ENCODE measurements at places on chromosomes 16 and 17. TPM values are rescaled to one million over a fixed set of nuclear protein-coding genes. Genes with fewer than 3 reads are reported as not detected.

- no peak for DNase-seq
Observed at GRCh38 chr17:73209436-73209835, 16.6 kb downstream of the COG1 start.

DNA sequence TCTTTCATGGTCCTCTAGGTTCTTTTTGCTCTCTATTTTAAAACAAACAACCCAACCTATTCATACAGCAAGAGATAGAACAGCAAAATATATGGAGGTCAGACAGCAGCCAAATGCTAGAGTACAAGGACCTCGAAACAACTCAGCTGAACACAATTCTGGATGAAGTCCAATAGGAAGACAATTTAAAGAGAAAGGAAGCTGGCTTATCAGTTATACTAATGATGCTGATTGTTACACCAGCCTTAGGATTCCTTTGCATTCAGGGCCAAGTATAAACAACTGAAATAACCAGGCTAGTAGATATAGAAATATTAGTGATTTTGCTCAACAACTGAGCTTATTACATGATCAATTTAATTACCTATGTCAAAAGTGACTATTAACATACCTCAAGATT, 2.5 kb downstream of the SSH2 start:
- no peak for DNase-seq

Gene NUDT7
- 5.2 TPM for polyA plus RNA-seq

Gene PDIA2
- polyA plus RNA-seq = 0.13 TPM

DNA sequence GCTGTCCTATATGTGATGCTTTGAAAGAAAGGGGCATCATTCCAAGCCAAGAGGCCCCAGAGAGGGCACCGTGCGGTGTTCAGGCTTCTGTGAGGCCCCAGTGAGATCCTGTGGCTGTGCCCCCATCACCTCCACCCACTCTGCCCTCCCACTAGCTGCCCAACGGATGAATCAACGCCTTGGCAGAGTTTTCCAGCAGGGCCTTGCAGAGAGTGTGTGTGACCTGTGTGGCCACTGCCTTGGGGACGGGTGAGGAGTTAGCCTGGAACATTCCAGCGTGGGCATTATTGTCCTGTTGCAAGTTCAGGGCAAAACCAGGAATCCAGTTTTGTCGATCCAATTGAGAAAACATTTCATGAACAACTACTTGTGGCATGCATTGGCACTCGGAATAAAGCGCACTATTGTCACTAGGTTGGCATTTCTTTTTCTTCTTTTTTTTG, 53.7 kb downstream of the SF3B3 start:
- DNase-seq = no peak

- DNase-seq = no peak
Observed at GRCh38 chr17:39359994-39360393, 41.4 kb downstream of the FBXL20 start.

DNA sequence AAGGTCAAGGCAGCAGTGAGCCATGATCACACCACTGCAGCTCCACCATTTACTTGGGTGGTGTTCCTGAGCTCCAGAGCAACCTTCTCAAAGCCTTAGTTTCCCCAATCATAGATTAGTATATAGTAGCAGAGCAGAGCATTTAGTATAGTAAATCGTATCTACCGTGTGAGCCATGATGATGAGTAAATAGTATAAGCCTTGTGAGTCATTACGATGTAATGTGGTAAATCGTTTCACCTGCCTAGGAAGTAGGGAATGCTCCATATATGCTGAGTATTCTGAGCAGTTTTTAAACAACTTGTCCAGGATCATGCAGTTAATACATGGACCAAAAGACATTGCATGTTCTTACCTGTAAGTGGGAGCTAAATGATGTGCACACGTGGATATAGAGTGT, 66.4 kb downstream of the SCNN1B start:
- DNase-seq = no peak

Gene ARL17B
- 7.3 TPM for polyA plus RNA-seq

GRCh38 chr17:48842746-48843145, 11.9 kb downstream of the CALCOCO2 start:
- DNase-seq = no peak

Gene SPNS2
- not detected for polyA plus RNA-seq

GRCh38 chr16:55115506-55115905, 184.8 kb downstream of the IRX5 start:
- no peak for DNase-seq

DNA sequence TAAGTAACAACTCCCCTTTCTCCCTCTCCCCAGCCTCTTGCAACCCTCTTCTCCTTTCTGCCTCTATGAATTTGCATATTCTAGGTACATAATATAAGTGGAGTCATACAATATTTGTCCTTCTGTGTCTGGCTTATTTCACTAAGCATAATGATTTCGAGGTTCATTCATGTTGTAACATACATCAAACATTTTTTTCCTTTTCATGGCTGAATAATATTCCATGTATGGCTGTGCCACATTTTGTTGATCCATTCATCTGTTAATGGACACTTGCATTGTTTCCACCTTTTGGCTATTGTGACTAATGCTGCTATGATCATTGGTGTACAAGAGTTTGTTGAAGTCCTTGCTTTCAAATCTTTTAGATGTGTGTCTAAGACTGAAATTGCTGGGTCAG, 17.6 kb upstream of the FA2H start:
- DNase-seq = no peak

All from BJ (cell line).